ENCODE measurements at places on chromosomes 1 and 21.
A peak's percentile ranks its signal among the peaks of the same experiment; 100 is the strongest.

- peak; percentile 50 for DNase-seq
Measured at GRCh38 chr1:155005076-155006011, 2.7 kb downstream of the ZBTB7B start.

DNA sequence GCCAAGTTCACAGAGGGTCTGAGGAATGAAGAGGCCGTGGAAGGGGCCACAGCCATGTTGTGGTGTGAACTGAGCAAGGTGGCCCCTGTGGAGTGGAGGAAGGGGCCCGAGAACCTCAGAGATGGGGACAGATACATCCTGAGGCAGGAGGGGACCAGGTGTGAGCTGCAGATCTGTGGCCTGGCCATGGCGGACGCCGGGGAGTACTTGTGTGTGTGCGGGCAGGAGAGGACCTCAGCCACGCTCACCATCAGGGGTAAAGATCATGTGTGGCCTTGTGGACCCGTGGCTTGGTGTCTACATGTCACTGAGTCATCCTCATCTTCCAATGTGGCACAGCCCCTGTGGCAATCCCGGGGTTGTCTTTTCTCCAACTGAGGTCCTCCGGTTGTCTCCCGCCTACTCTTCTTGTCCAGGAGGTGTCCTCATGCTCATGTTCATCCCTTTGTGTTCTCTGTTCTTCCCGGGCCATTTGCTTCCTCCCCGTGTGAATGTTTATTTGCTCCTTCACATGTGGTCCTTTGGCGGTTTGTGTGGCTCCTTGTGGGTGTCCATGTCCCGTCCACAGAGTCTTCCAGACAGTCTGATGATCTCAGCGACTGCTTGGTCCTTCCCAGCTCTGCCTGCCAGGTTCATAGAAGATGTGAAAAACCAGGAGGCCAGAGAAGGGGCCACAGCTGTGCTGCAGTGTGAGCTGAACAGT lies 84.2 kb downstream of the OBSCN start:
- no peak for DNase-seq

DNA sequence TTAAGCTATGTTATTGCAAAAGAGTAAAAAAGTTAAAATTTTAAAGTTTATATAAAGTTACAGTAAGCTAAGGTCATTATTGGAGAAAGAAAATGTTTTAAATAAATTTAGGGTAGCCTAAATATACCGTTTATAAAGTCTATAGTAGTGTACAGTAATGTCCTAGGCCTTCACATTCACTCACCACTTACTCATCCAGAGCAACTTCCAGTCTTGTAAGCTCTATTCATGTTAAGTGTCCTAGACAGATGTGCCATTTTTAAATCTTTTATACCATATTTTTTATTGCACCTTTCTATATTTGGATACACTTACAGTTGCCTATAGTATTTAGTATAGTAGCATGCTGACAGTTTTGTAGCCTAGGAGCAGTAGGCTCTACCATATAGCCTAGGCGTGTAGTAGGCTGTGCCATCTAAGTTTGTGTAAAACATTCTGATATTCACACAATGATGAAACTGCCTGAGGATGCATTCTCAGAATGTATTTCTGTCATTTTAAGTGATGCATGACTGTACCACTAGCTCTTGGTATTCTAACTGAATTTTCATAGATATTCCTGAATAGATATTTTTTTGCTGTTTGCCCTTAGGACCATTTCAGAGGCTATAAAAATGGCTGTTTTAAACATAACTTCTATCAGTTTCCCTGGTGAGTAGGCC lies 26.8 kb downstream of the PPP2R5A start:
- no peak for DNase-seq

DNA sequence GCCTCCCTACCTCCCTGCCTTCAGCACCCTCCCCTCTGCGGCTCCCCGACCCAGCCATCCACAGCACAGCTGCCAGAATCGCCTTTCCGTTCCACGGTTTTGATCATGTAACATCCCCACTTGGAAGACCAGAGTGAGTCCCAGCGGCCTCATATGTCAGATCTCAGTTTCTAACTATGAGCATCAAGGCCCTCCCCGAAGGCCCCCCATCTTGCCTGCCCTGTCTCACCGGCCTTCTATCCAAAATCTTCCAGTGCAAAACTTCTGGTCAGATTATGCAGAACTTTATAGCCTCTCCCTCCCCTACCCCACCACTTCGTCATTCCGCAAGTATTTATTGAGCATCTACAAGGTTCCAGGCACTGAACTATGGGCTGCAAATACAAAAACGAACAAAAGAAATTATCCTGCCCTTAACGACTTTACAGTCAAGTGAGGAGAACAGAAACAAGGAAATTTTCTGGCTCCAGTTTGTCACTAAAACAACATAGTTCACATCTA lies 20.3 kb upstream of the LMX1A start:
- DNase-seq = no peak

DNA sequence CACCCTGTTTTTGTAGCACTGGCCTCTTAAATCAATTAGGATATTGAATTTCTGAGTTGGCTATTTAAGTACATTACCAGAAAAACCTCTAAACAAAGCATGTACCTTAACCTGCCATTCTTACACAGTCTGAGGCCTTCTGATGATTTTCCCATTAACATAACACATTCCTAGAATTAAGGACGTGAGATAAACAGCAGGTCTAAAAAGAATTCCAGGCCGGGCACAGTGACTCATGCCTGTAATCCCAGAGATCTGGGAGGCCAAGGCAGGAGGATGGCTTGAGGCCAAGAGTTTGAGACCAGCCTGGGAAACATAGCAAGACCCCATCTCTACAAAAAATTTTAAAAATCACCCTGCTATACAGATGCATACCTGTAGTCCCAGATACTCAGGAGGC lies 18.0 kb upstream of the LRRC8D start:
- no peak for DNase-seq

GRCh38 chr1:223665592-223666312 lies at the start of gene CAPN8:
TSS of gene CAPN8 (minus strand) at chr1:223665701. CDS start at chr1:223665646, 55 bp downstream.
- no peak for DNase-seq

- no peak for DNase-seq
Measured at GRCh38 chr1:223780318-223780717, 65.4 kb downstream of the TP53BP2 start.

DNA sequence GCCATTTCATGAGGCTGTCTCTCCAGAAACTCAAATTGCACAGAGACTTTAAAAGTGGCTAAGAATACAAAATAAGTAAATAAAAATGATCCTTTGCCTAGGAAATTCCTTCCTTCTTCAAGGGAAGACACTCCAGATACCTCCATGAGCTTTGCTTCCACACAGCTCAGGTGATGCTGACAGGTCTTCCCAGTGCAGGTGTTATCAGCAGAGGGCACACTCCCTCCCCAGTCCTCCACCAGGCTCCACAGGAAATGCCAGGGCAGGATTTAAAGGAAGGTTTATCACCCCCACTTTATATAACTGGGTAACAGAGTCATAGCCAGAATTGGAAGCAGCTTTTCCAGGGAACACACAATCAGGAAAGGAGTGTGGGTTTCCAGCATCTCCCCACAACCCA lies 5.7 kb downstream of the HSD3B2 start:
- DNase-seq = no peak

DNA sequence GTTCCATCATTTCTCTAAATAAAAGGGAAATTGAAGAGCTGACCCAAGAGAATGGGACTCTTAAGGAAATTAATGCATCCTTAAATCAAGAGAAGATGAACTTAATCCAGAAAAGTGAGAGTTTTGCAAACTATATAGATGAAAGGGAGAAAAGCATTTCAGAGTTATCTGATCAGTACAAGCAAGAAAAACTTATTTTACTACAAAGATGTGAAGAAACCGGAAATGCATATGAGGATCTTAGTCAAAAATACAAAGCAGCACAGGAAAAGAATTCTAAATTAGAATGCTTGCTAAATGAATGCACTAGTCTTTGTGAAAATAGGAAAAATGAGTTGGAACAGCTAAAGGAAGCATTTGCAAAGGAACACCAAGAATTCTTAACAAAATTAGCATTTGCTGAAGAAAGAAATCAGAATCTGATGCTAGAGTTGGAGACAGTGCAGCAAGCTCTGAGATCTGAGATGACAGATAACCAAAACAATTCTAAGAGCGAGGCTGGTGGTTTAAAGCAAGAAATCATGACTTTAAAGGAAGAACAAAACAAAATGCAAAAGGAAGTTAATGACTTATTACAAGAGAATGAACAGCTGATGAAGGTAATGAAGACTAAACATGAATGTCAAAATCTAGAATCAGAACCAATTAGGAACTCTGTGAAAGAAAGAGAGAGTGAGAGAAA lies 38.4 kb downstream of the CENPF start:
- DNase-seq = no peak

- DNase-seq = no peak
Measured at GRCh38 chr21:36183144-36183795, 26.6 kb downstream of the DOP1B start.

DNA sequence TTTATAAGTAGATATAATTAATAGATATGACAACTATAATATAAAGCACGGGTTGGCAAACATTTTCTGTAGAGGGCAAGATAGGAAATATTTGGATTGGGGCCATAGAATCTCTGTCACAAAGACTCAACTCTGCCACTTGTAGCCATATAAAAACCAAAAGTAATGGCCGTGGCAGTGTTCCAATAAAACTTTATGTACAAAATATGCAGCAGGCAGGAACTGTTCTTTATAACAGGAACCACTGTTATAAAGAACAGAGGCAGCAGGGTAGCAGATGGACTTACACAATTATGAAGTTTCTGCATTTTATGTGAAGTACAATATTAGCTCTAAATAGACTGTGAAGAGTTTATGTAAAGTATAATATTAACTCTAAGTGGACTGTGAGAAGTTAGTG lies 16.9 kb upstream of the QSOX1 start:
- DNase-seq = no peak

- no peak for DNase-seq
Measured at GRCh38 chr1:36913484-36914060, 120.7 kb downstream of the GRIK3 start.

DNA sequence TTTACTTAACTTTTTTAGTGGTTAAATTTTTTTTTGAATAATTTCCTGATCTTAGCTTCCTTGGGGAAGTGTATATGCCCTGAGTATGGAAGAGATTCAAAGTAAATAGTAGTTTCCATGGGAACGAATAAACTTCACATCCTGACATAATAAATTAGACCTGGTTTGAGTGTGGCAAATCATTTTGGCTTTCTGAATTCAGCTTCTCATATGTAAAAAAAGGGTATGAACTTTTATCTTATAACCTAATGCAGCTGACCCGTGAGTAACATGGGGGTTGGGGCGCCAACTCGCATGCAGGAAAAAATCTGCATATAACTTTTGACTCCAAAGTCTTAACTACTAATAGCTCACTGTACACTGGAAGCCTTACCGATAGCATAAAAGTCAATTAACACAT lies 736.8 kb upstream of the NCAM2 start:
- no peak for DNase-seq

DNA sequence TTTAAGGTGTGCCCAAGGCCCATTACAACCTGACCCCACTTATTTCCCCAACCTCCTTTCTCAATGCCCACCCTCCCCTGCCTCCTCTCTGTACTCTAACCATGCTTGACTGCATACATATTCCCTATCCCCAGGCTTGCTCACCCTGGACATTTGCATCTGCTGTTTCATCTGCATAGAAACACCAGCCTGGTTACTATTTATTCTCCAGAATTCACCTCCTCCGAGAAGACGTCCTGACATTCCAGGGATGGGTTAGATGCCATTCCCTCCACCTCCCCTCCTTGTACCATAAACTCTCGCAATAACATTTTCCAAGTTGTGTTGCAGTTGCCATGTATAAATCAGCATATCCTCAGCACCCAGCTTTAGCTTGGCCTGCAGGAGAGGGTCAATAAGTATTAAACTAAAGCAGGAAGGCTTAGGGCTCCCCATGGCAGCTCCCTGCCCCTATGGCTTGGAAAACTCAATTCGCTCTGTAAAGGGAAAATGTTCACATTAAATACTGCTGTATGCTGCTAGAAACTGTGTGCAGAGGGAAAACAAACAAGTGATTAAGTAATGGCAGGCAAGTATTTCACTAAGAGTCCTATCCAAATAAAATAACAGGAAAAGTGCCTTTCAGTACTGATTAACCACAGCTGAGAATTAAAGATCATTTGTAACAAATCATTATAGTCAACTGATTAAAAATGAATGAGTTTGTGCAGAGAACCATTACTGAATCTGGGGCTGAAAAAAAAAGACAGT lies 202.3 kb downstream of the TNR start:
- DNase-seq = no peak

DNA sequence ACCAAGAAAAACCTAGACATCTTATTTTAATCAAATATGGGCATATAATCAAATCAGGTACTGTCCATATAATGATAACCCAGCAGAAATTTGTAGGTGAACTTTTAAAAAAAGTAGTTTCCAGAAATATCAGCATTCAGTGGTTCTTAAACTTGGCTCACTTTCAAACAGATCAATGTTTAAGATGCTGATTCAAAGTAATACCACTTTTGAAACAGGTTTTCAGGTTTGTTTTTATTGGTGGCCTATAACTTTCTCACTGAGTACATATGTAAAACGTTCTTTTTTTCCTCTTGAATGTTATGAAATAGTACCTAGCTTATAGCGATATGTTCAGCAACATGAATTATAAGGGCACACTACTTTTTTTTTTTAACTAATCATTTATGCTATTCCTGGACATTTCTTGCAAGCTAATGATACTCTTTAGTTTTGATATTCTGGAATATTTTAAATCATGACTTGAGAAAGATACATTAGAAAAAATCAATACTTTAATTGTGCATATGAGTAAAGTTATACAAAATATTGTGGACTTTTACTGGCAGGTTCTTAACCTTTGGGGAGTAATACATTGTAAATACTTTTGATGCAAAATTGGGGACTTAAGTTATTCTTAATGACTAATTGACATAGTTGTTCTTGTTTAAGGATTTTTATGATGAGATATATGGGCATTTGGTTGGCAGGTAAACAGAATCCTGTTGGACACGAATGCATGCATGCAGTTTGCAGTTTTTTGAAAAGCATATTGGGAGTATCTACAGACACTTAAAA lies 3.0 kb downstream of the NFIA start:
- DNase-seq = no peak

DNA sequence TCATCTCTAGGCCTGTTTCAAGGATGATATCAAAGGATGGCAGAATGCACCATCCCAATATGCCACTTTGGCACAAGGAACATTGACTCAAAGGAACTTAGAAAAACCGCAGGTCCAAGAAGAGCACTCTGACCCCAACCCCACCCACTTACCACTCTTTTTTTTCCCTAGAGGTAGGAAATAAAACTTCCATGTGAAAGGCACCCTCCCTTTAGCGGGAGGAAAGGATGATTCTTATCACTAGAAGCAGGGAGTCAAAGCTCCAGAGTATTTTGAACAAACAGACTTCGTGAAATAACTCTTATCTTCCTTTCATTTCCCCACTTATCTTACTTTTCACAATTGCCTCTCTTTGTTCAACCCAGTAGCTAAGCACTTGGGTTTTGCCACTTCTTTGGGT lies 22.2 kb downstream of the PSMG1 start:
- no peak for DNase-seq
